ENCODE measurements at places on chromosomes 12 and 14. TPM values are rescaled to one million over a fixed set of nuclear protein-coding genes. Genes with fewer than 3 reads are reported as not detected.

KLRC4 gene
- not detected for total RNA-seq

TAS2R42 gene
- not detected for total RNA-seq

ATP2B1 gene
- 473 TPM for total RNA-seq

ABCD4 gene
- 33.1 TPM for total RNA-seq

CLEC2B gene
- total RNA-seq = 13.9 TPM

CSRP2 gene
- total RNA-seq = 20.3 TPM

KRR1 gene
- 37.5 TPM for total RNA-seq

FLVCR2 gene
- total RNA-seq = 1.8 TPM

SP7 gene
- not detected for total RNA-seq

VSX2 gene
- total RNA-seq = not detected

NYNRIN gene
- 13.2 TPM for total RNA-seq

SPIC gene
- total RNA-seq = not detected

CSRNP2 gene
- total RNA-seq = 19.0 TPM

HOXC6 gene
- not detected for total RNA-seq

IL23A gene
- total RNA-seq = not detected

R3HDM2 gene
- total RNA-seq = 13.6 TPM

PGF gene
- 3.5 TPM for total RNA-seq

RERGL gene
- not detected for total RNA-seq

CAPZA3 gene
- not detected for total RNA-seq

TBX5 gene
- total RNA-seq = 0.12 TPM

KLRC1 gene
- total RNA-seq = not detected

FIGNL2 gene
- total RNA-seq = 0.25 TPM

ACOT6 gene
- not detected for total RNA-seq

BMP4 gene
- total RNA-seq = 0.75 TPM

GUCY2C gene
- not detected for total RNA-seq

CLEC1B gene
- total RNA-seq = not detected

KRT1 gene
- not detected for total RNA-seq

ANKS1B gene
- total RNA-seq = 1.2 TPM

FOXG1 gene
- under 0.01 TPM for total RNA-seq

C12orf54 gene
- not detected for total RNA-seq

LALBA gene
- total RNA-seq = not detected

RNF212B gene
- total RNA-seq = not detected

C14orf39 gene
- not detected for total RNA-seq

OXA1L gene
- total RNA-seq = 35.9 TPM

B3GNT4 gene
- not detected for total RNA-seq

SERPINA9 gene
- total RNA-seq = not detected

NTS gene
- total RNA-seq = 9.1 TPM

BTBD7 gene
- 28.0 TPM for total RNA-seq

HEBP1 gene
- 16.1 TPM for total RNA-seq

C12orf43 gene
- total RNA-seq = 14.5 TPM

HOXC12 gene
- total RNA-seq = not detected
